ENCODE measurements at places on chromosomes 4 and X.

- no peak for DNase-seq
Measured at GRCh38 chr4:56764775-56765174, 56.7 kb downstream of the SPINK2 start.

GRCh38 chr4:185283723-185284122 is 74.3 kb downstream of the SNX25 start:
- no peak for DNase-seq

DNA sequence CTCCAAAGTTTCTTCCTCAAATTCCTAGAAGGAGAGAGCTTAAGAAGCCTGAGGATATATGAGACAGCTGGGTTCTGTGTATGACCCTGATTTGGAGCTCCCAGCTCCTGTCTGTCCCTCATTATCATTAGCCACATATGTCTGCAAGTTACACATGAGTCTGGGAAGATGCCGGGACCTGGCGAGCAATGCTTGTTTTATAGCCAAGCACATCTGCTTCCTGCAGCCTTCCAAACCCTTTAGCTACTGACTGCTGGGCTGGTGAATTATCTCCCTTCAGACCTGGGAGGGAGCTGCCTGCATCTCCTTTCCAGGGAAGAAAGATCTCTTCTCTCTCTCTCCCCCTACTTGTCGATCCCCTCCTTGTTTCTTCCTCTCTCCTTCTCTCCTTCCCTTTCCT is 556.7 kb upstream of the BOD1L1 start:
- no peak for DNase-seq

- no peak for DNase-seq
Measured at GRCh38 chr4:23153076-23153475, 460.3 kb downstream of the GBA3 start.

- DNase-seq = no peak
Measured at GRCh38 chr4:168654104-168654847, 157.4 kb downstream of the PALLD start.

DNA sequence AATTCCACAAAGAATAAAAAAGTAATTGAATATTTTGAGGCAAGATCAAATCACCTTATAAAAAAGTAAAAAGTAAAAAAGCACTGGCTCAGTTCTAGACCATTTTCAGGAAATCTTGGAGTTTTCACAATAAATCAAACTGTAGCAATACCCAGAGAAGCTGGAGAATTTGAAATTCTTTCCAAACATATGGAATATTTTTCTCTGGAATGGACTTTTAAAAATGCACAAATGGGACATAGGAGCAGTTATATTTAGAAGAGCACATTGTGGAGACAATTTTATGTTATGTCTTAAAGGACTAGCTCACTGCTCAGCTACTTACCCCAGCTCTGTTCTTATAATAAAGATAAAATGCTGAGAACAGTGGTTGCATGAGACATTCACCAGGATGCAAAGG is 211.9 kb upstream of the KIT start:
- no peak for DNase-seq

GRCh38 chr4:176587920-176588319 is 204.8 kb downstream of the VEGFC start:
- DNase-seq = no peak

DNA sequence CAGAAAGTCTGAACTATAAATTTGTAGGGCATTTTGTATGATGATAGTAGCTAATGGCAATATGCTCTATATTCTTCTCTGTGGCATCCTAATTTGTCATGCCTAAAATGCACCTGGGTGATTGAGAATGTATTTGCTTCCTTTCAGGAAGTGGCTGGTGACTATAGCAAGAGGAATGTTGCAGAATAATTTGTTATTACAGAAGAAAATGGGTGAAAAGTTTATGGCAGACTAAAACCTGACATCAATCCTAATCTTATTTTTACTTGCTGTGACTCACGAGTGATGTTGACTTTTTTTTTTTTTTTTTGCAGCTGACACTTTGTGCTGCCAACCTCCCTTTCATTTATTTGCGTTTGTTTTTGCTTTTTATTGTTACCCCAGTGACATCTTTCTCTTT is 141.1 kb downstream of the MSL3 start:
- no peak for DNase-seq

- no peak for DNase-seq
Measured at GRCh38 chrX:109270580-109271484, 211.1 kb downstream of the GUCY2F start.

DNA sequence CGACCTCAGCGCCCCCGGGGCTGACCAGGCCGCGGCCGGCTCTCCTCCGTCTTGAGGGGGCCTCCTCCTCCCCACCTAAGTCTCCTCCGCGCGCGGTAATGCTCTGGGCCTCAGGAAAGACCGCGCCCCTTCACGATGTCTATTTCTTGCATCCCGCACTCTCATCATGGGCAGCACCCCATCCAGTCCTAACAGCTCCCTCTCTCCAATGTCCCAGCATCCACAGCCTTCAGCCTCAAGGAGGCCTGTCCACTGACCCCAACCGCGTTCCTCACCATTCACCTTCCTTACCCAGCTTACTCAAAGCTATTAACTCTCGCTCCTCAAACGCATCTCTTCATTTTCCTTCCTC is 77.5 kb downstream of the MAGED4 start:
- no peak for DNase-seq

DNA sequence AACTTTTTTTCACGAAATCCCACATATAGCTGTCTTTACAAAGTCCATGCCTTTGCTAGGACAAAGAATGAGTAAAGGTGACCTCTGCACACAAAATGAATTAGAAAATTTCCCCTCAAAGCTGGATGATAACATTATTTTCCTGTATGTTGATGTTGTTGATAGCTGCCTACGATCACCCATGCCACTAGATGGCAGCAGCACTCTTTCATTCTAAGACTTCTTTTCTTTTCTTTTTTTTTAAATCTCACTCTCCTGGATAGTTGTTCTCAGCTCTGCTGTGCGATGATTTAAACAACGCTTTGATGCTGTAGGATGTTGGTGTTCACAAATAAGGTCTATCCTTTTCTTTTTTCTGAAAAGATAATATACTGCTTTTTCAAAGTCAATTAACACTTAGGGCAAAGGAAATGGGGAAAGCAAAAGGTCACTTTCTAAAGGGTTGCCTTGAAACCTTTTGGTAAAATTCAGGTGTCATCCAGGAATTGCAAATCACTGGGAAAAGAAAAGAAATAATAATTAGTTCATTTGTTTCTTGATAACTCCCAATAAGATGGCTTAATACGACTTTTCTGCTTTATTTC is 266.8 kb downstream of the C4orf33 start:
- no peak for DNase-seq

- DNase-seq = no peak
Measured at GRCh38 chr4:169283114-169283509, 12.4 kb upstream of the SH3RF1 start.

DNA sequence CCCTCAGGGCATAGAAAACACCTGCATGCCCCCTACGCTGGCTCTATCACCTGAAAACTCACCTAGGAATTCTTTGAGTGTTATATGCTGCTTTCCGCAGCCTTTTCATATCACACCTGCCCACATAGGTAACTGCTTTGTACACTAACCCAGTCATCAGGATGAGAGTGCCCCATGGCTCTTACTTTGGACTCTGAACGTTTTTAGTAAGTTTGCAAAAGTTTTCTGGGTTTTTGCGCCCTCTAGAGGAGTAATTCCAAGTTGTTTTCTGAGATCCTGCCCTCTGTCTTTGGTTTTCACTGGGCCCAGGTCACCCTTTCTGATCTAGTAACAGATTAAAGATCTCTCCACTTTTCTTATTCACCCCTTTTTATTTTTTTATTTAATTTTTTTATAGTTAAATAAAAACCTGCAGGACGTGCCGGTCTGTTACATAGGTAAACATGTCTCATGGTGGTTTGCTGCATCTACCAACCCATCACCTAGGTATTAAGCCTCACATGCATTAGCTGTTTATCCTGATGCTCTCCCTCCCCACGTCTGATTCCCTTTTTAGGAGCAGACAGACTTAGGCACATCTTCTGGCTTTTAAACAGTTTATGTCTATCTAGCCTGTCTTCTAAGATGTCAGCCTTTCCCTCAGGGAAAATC is 139.2 kb downstream of the NWD2 start:
- DNase-seq = no peak

DNA sequence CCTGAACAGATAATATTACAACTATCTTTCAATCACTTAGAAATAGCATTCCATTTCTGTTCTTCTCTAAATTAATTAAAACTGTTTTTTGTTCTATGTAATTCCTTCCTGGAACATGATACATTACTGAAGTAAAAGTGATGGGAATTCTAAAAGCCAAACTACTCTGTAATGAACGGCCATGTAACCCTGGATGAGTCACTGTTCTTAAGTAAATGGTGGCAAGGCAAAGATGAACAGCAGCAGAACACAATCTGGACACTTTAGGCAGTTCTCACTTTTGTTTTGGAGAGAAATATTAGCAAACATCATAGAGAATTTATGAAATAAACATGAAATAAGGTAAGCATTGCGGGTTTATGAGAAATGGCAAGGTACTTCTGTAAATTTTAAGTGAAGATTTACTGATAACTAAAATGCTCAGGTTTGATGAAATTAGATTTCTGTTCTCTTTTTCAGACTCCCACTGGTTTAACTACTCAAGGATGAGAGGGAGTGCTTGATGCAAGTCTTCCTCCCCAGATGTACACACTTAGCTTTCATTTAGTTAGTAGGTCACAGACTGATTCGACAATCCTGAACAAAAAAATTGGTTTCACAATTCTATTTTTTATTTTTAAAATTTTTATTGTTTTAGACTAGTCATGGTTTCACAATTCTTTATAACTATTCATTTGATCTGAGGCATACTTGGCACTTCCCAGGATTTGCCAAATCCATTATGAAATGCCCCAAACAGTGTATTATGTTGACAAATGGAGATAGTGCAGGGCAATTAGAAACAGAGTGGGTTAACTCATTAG is 964 bp upstream of the GPR82 start:
- no peak for DNase-seq

DNA sequence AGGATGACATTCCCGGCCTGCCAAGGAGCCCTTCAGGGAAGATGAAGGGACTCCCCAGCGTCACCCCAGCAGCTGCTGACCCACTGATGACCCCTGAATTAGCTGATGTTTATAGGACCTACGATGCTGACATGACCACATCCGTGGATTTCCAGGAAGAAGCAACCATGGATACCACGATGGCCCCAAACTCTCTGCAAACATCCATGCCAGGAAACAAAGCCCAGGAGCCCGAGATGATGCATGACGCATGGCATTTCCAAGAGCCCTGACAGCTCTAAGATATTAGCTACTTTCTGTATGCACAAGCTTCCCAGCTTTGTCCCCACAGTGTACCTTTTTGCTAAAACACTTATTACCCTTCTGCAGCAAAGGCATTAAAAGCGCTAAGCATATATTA is 14.4 kb downstream of the AMBN start:
- DNase-seq = no peak

- DNase-seq = no peak
Measured at GRCh38 chr4:176896211-176896610, 103.5 kb upstream of the VEGFC start.
